ENCODE measurements at places on chromosomes 2 and 18.

- DNase-seq: no peak
These were observed 13.7 kb upstream of the SKOR2 start for GRCh38 chr18:47265197-47265596.

DNA sequence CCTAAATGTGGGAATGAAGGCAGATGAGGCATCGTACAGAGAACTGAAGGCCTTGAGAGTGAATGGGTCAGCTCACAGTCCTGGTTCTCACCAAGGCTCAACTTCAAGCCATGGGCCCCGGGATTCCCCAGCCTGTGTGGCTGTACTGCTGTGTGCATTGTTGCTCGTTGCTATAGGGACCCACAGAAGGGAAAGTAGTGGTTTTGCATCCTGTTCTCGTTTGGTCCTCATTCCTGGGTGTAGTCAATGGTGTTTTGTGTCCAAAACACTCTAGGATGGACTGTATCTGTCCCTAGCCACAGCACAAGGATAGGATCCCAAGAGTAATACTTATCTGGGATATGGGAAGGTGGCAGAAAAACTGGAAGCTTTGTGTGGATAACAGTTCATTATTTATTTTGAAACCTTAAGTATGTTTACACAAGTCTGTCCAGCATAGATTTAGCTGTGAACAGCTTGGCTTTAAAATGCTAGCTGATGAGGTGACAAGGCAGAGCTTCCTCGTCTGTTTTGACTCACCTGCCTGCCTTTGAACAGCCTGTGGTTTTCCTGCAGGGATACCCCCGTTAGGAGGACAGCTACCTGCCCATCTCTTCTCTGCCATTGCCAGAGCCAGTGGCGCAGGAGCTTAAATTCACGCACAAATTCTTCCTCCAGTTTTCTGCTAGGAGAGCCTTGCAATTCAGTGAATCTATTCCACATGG, 85.0 kb downstream of the WDSUB1 start:
- DNase-seq: no peak

GRCh38 chr2:66512626-66513025, 77.7 kb downstream of the MEIS1 start:
- no peak for DNase-seq

DNA sequence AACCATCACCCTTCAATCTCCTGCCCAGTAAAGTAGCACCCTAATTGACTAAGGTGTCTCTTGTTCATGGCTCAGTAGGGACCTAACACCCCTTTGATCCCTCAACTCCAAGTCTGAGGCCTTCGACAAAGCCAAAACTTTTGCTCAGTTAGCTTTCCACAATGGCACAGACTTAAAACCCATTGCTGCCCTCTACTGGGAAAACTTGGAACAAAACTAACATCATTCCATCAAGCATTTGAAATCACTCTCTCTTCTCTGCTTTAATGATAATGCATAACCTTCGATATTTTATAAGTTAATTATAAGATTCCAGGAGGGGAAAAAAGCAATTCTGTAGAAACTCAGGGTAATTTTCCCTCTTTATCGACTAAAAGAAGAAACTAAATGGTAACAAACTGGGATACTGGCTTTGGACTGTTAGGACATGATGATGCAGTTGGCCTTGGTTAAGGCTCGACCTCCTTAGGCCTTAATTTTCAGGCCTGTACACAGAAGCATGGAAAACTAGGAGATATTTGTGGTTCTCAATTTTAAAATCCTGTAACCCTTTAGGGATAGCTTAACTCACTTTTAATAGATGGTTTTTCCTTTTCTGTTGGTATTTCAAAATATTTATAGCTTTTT, 127.8 kb downstream of the STK39 start:
- no peak for DNase-seq

DNA sequence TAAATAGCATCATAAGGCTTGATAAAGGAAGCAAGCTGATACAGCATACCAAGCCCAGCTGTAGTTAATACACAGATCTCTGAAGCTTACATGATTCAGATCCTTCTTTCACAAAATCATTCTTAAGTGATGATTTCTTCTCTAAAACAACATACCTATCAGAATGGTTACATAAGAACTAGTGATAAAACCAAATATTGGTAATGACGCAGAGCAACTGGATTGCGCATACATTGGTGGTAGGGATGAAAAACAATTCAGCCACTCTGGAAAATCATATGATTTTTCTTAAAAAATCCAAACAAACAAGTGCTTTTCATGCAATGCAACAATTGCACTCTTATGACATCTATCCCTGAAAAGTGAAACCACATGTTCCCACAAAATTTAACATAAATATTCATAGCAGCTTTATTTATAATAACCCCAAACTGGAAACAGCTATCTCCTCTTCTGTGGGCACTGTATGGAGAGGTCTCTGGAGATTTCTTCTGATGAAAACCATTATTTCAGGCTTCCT, 153.6 kb upstream of the DSEL start:
- no peak for DNase-seq

- DNase-seq: no peak
These were observed 136.0 kb downstream of the PLCL1 start for GRCh38 chr2:197940382-197940781.

- no peak for DNase-seq
These were observed 43.2 kb downstream of the PSD4 start for GRCh38 chr2:113216891-113217454.

DNA sequence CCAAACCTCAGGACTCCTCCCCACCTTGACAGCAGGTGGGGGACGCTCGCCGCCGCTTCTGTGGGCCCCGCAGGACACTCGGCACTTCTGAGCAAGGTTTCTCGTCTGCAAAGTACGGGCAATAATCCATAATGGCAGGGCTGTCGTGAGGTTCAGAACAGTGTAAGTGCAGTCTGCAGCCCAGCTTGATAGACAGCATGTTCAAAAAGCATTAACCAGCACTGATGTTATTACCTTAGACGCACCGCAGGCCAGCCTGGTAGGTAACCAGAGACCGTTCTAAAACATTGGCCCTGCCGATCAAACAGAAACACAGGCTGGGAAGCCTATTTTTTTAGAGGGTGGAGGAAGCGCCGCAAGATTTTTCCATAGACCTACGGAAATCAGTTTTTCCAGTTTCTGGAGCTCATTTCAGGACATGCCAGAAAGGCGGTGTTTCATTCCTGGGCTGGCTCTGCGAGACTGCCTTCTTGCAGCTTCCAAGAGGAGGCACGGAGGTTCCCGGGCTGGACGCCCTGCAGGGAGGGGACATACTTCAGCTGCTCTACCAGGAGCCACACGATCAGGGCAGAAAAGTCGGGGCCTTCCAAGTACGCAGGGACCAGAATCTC, 148.7 kb downstream of the TPO start:
- DNase-seq: no peak

- no peak for DNase-seq
These were observed 36.9 kb downstream of the RAPH1 start for GRCh38 chr2:203498161-203498560.

- no peak for DNase-seq
These were observed 136.8 kb upstream of the ID2 start for GRCh38 chr2:8544786-8545694.

GRCh38 chr18:1047406-1047805, 142.7 kb downstream of the ADCYAP1 start:
- DNase-seq: no peak

- no peak for DNase-seq
These were observed 14.2 kb downstream of the SCN9A start for GRCh38 chr2:166361351-166362153.

DNA sequence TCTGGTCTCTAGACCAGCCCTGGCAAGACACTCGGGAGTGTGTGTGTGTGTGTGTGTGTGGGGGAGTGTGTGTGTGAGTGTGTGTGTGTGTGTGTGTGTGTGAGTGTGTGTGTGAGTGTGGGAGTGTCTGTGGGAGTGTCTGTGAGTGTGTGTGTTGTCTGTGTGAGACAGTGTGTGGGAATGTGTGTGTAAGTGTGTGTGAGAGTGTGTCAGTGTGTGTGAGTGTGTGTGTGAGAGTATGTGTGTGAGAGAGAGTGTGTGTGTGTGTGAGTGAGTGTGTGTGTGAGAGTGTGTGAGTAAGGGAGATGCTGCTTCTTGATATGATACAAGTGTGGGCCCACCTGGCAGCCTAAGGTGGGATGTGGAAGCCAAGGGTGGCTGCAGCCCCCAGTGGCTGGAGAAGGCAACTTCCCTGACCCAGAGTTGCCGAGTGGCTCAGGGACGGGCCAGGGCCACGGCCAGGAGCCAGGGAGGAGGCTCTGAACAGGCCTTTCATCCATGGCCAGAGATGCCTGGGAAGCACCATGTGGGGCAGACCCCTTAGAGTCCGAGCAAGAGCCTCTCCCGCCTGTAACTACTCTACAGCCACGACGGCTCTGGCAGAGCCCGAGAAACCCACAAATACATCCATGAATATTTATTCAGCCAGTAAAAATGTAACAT, 159.3 kb upstream of the MYCN start:
- no peak for DNase-seq

- DNase-seq: no peak
These were observed 814.5 kb upstream of the RAB6C start for GRCh38 chr2:129165006-129165405.

GRCh38 chr18:50687491-50687890, 127.6 kb downstream of the MAPK4 start:
- no peak for DNase-seq

DNA sequence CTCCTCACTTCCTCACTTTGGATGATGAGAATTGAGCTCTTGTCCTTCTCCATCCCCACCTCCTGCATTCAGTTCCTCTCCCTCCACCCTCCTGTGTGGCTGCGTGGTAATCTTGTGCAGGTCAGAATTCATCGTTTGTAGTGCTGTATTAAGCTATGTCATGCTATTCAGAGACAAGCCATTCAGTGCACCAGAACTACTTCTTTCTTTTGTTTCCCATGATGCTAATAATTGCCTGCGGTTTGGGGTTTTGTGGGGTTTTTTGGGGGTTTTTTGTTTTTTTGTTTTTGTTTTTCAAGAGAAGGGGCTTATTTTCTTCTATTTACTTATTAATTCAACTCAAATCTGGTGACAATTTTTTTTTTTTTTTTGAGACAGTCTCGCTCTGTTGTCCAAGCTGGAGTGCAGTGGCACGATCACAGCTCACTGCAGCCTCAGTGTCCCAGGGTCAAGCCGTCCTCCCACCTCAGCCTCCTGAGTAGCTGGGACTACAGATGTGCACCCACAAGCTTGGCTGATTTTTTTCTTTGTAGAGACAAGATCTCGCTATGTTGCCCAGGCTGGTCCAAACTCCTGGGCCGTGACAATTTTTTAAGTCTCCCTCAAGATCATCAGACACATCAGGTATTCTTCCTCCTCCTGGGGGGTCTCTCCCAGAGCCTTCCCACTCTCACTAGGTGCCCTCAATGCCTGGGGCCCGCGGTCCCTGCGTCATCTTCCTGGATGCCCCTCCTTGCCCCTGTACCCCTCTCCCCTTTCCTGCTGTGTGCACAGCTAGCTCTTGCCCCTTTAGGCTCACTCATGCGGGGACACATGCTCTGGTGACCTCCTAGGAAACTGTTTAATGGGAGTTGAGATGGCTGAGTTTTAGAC, 37.8 kb downstream of the MAL start:
- DNase-seq: peak; percentile 14

- no peak for DNase-seq
These were observed 433.7 kb upstream of the TRIB2 start for GRCh38 chr2:12282780-12283695.

DNA sequence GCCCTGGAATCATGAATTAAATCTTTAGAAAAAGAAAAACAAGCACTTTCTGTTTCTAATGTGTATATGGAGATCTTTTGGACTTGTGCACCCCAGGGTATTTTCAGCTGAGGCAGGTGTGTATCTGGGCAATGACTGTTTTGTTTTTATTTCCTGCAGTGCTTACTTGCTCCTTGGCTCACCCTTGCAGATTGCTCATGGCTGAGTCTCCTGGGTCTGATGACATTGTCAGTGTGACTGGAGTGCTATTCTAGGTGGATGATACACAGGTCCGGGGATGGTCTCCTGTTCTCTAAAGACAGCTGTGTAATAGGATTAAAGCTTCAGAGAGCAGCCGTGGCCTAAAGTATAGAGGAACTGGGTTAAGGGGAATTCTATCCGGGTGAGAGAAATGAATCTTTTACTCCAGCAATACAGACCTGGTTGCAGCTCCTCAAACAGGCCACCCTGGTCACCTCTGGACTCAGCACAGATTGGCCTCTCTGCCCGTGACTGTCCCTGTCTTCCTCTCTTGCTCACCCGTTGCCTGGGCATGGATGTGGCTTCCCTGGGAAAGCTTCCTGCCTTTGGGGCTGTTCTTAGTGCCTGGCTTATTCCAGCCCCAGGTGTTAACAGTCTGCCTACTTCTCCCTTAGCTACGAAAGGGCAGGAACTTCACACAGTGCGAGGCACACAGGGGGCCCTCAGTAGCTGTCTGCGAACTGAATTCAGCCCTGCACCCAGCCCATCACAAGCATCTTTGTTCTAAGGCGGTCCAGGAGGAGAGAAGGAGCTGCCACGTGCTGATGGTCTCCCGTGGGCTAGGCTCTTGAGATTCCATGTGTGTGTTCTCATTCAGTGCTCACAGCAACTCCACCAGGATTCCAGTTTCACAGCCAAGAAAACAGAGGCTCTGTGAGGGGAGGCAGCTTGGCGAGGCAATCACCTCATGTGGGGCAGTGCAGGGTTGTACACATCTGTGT, 84.3 kb downstream of the ACOXL start:
- no peak for DNase-seq

GRCh38 chr2:182521453-182522404, 94.9 kb upstream of the PDE1A start:
- no peak for DNase-seq

DNA sequence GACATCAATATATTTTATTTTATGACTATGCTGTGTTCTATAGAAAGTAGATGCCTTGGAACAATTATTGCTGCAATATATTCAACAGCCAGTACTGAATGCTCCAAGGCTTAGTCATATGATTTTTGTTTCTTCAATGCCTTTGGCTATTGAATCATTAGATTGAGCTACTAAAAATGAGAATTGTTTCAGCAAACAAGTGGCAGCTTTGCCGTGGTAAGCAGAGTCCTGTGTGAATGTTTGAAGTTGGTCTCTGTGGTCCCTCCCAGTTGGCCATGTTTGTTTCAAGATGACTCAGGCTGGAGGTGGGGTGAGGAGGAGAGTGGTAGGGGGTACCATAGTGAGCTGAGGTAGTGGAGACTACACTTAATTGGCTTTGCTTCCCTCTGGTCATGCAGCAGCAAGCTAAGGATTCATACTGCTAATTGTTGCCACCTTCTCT, 198.6 kb upstream of the EPAS1 start:
- no peak for DNase-seq

GRCh38 chr2:191255271-191255670, 10.1 kb downstream of the MYO1B start:
- DNase-seq: no peak

GRCh38 chr18:31683106-31683505, 1.3 kb downstream of the B4GALT6 start:
- no peak for DNase-seq

GRCh38 chr2:52968043-52968442, 799.6 kb upstream of the CHAC2 start:
- DNase-seq: no peak

- no peak for DNase-seq
These were observed 214.4 kb downstream of the TMX3 start for GRCh38 chr18:68500556-68500955.

DNA sequence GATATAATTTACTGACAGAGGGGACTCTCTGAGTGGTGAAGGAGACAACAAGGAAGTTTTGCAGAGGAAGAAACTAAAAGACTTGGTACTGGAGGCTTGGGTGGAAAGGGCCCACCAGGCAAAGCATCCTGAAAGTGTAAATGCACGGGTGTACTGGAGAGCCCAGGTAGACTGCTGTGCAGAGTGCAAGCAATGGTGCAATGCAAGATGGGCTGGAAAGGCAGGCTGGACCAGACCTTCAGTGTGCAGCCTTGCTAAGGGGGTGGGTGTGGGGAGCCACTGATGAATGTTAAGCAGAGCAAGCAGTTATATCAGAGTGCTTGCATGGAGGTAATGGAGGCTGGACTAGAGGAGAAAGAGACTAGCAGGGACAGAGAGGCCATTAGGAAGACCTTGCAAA, 10.7 kb downstream of the C2orf74 start:
- no peak for DNase-seq

GRCh38 chr2:37322368-37322767, 2.3 kb downstream of the PRKD3 start:
- no peak for DNase-seq
